ENCODE measurements at places on chromosomes 2 and 18. TPM values are rescaled to one million over a fixed set of nuclear protein-coding genes. Genes with fewer than 3 reads are reported as not detected.
A peak's percentile ranks its signal among the peaks of the same experiment; 100 is the strongest.

The REG3A gene
- not detected for total RNA-seq

The TFCP2L1 gene
- total RNA-seq = 2.2 TPM

The SERPINB13 gene
- not detected for total RNA-seq

- no peaks in the 10 kb centered on the region for H3K36me3 ChIP-seq
- H3K27ac ChIP-seq = no peak overlapping the region
- no peak for DNase-seq
- H3K4me3 ChIP-seq = no peak overlapping the region
- H3K4me1 ChIP-seq = no peaks in the 10 kb centered on the region
These were observed 95.3 kb downstream of the COPS8 start for GRCh38 chr2:237180987-237181386.

GRCh38 chr2:135590619-135591260 is 59.5 kb downstream of the R3HDM1 start:
- peaks cover 10% of the 10 kb centered on the region for H3K4me1 ChIP-seq
- H3K36me3 ChIP-seq = no peaks in the 10 kb centered on the region
- H3K27ac ChIP-seq = no peak overlapping the region
- no peak overlapping the region for H3K4me3 ChIP-seq

DNA sequence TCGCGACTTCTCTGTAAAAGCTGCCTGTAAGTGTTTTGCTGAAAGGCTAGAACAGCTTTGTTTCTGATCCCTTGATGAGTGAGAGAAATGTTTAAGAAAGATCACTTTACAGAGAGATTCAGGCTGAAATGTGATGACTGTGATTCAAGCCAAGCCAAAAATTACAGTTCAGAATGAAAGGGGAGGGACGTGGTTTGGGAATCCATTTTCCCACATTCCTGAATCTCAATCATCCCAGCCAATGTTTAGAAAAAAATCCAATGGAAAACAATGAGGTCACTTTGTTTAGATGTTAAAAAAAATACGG is 416.7 kb downstream of the ARHGAP15 start:
- H3K27me3 ChIP-seq = no peaks in the 10 kb centered on the region
- DNase-seq = no peak
- no peaks in the 10 kb centered on the region for H3K36me3 ChIP-seq
- no peak overlapping the region for H3K4me3 ChIP-seq

- H3K27me3 ChIP-seq = no peaks in the 10 kb centered on the region
- H3K27ac ChIP-seq = peak overlapping the region; percentile 47
- no peak for DNase-seq
- peaks cover 26% of the 10 kb centered on the region for H3K4me1 ChIP-seq
These were observed 160.7 kb upstream of the NT5C1B start for GRCh38 chr2:18749912-18750526.
